ENCODE measurements at places on chromosomes 7 and 10. TPM values are rescaled to one million over a fixed set of nuclear protein-coding genes. Genes with fewer than 3 reads are reported as not detected.
A peak's percentile ranks its signal among the peaks of the same experiment; 100 is the strongest.

- DNase-seq, result peak; percentile 97
These were observed 36.8 kb downstream of the CTBP2 start for GRCh38 chr10:125123476-125124114.

DNA sequence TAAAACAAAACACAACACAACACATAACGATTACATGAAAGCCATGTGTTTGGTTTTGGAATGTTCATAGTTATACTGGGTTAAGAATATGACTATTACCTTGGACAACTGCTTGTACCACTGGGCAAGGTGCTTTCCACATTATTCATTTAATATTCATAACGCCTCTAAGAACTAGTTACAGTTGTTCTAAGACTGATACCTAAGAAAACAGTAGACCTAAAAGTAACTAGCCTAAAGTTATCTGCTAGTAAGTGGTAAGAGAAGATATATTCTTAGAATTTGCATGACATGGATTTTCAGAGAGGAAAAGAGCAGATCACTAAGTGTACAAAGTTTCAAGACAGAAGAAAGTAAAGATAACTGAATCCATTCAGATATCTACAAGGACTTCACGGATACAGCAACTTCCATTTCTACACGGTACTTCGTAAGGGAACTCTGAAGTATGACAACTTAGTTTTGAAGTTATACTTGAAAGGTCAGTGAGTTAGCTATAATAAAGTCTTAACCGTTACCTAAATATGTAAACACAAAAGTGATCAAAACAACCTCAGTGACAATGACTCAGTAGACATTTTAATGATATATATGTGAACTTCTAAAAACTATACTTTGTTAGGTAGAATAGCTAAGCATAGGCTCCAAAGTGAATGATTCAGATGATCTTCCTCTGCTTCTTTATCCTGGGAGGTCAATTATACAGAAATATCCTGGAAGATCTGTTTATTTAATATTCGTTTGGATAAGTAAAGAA is 65.1 kb downstream of the MINDY3 start:
- DNase-seq, result no peak

- no peak for DNase-seq
These were observed 38.6 kb upstream of the ARL4A start for GRCh38 chr7:12648704-12649261.

GRCh38 chr7:32616625-32617024 is 121.3 kb downstream of the AVL9 start:
- DNase-seq, result peak; percentile 86

DNA sequence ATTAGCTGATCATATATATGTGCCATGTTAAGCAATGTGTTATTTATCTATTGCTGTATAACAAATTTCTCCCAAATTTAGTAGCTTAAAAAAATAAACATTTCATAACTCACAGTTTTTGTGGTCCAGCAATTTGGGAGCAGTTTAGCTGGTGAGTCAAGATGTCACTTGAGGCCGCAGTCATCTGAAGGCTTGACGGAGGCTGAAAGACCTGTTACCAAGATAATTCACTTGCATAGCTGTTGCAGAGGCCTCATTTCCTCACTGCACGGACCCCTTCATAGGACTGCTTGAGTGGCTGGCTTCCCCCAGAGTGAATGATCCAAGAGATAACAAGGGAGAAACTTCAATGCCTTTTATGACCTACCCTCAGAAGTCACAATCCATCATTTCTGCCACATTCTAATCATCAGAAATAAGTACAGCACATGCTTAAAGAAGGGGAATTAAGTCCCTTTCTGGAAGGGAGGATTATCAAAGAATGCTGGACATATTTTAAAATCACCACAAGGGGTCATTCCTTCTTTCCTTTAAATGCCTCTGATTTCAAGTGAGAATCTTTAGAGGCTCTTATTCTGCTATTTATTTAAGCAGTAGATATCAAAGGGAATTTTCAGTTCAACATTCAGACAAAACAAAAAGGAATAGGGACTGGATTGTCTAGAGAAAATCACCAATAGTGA is 10.5 kb upstream of the SRPK2 start:
- no peak for DNase-seq

DNA sequence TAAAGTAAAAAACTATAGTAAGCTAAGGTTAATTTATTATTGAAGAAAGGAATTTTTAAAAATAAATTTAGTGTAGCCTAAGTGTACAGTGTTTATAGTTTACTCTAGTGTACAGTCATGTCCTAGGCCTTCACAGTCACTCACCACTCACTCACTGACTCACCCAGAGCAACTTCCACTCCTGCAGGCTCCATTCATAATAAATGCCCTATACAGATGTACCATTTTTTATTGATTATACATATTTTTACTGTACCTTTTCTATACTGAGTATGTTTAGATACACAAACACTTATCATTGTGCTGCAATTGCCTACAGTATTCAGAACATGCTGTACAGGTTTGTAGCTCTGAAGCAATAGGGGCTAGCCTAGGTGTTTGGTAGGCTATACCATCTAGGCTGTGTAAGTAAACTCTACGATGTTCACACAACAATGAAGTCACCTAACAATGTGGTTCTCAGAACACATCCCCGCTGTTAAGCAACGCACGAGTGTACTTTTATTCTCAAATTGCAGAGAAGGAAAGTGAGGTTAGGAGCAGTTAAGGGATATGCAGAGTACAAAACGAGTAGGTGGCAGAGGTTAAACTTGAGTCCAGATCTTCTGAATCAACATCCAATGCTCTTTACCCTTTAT is 38.9 kb upstream of the PLCE1 start:
- no peak for DNase-seq

DNA sequence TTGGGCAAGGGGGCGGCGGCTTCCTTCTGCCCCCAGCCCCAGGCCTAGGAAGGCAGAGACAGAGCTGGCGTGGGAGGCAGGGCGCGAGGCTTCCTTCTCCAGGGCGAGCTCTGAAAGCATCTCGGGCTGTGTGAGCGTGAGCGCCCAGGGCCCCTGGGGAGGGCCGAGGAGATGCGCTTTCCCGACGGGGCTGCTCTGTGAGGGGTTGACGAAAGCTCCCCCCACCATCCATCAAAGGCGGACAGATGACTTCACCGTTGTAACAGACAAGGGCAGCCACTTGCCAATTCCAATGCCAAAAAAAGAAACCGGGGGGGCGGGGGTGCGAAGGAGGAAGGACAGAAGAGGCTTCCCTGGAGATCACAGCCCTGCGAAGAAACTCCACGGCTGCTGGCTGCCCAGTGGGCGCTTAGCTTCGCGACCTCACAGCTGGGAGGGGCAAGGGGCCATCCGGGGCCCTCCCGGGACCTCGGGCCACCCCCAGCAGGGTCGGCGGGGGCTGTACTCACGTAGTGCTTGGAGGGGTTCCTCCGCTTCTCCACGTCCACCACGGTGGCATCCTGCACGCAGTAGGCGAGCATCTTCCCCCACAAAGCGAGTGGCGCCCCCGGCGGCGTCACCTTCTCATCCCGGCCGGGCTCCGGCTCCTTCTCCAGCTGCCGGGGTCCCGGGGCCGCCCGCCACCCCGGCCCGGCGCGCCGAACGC is 537 bp downstream of the SH3PXD2A start:
- DNase-seq, result peak; percentile 58

GRCh38 chr7:66379542-66380160 is 174.5 kb downstream of the TPST1 start:
- DNase-seq, result no peak

- no peak for DNase-seq
These were observed 25.1 kb downstream of the HDAC9 start for GRCh38 chr7:18520450-18521235.

DNA sequence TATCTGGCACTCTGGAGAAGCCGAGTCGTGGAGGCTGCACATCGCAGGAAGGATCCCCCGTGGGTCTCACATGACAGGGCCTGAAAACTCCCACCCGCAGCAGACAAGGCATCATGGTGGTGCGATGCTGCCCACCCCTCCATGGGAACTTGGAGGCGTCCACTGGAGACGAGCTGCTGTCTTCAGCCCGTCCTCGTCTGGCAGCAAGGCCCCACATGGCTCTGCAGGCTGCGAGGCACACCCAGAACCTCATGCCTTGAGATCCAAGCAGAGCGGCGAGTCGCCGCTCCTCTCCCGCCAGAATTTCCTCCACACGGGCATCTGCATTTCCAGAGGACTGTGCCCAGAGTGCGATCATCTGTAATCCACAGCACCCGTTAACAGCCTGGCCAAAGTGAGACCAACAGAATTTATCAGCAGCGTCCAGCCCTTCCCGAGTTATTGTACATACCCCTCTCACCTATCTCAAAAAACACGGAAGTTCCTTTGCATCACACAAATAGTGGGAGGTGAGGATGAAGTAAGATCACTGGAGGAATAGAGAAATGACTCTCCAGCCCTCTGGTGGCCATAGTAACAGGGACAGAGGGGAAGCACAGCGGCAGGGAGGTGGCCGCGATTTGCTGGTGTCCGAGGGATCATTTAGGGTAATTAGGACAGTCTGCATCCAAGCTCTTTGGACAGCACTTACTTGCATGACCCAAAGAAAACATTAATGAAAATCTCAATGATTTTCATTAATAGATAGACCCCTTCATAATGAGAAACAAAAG is 292.4 kb downstream of the USP6NL start:
- no peak for DNase-seq

GRCh38 chr7:47188653-47189315 is 393.1 kb downstream of the TNS3 start:
- no peak for DNase-seq

DNA sequence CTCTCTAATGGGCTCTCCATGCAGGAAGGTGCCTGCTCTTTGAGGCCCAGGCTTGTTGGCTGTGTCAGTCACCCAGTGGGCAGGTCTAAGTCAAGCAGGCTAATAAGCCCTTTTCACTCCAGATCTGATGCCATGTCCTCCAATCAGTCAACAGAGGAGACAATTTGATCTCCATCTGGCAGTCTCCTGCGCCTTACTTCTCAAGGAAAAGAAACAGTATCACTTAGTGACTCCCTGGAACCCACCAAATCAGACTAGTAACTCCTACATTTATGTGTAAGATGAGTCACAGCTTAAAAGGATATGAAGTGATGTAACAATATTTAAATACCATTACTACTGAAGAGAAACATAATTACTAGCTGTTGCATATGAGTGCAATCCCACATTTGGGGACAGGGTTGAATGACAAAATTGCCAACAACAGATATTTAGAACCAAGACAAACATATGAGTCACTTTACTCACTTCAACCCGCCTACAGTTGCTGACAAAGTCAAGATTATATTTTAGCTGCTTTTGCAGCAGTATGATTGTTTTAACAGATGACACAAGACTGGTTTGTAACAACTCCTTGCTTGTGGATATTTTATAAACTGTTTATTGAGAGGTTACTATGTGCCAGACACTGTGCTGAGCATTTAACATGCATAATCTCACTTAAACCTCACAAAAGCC is 72.1 kb downstream of the USP6NL start:
- DNase-seq, result no peak

- DNase-seq, result no peak
These were observed 120.1 kb upstream of the GNAI1 start for GRCh38 chr7:80014511-80014910.

- no peak for DNase-seq
These were observed 611.0 kb downstream of the PARD3 start for GRCh38 chr10:34203966-34204630.

OPN1SW gene
- not detected for total RNA-seq

STK17A gene
- total RNA-seq, result 15.7 TPM

PPRC1 gene
- 28.3 TPM for total RNA-seq

FAM221A gene
- total RNA-seq, result 5.6 TPM

RELN gene
- total RNA-seq, result 1.4 TPM

ABI1 gene
- 26.3 TPM for total RNA-seq

TBL2 gene
- total RNA-seq, result 11.4 TPM

FAM237B gene
- not detected for total RNA-seq
